HCEC 1CT (cell line): ENCODE measurements at places on chromosomes 5 and 9.

DNA sequence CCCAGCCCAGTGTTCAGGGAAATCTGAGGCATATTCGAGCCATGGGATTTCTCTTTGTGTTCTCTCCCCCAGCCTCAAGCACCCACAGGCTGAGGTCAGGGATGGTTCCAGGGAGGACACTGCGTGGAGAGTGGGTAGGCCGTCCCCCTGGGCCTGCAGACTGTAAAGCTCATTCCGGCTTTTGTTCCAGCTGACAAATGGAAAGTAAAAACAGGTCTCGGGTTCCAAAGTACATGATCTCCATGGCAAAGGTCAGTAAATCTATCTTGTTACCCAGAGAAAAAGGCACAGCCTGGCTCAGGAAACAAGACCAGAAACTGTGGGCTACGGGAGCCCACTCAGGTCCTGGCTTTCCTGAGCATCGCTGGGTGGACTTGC, 116.2 kb downstream of the ROR2 start:
- no peak for DNase-seq

- peak; percentile 88 for DNase-seq
Measured at GRCh38 chr9:113620377-113621161, 157.0 kb downstream of the RGS3 start.

- peak; percentile 56 for DNase-seq
Measured at GRCh38 chr9:96618209-96619123, 1.2 kb downstream of the CDC14B start.

GRCh38 chr5:2415678-2416077, 335.8 kb downstream of the IRX2 start:
- no peak for DNase-seq

- DNase-seq, result no peak
Measured at GRCh38 chr5:172216345-172216744, 22.4 kb downstream of the EFCAB9 start.

GRCh38 chr5:139392324-139392677, 2.6 kb upstream of the MZB1 start:
- DNase-seq, result no peak
